ENCODE measurements at places on chromosomes 6 and 20. TPM values are rescaled to one million over a fixed set of nuclear protein-coding genes. Genes with fewer than 3 reads are reported as not detected.

The PRKN gene
- total RNA-seq = 0.60 TPM

The PLN gene
- not detected for total RNA-seq

The DPM1 gene
- total RNA-seq = 38.7 TPM

The CPNE5 gene
- 32.1 TPM for total RNA-seq

The ID4 gene
- not detected for total RNA-seq

The TUBB1 gene
- not detected for total RNA-seq

The HSPA12B gene
- total RNA-seq = 6.6 TPM

The CENPB gene
- 90.3 TPM for total RNA-seq

The ANKRD6 gene
- 9.6 TPM for total RNA-seq

The SNX5 gene
- 109 TPM for total RNA-seq

The TBXT gene
- not detected for total RNA-seq

The RAB44 gene
- total RNA-seq = 0.11 TPM

The PAK5 gene
- total RNA-seq = not detected

The MYBL2 gene
- total RNA-seq = 107 TPM

The VWA7 gene
- 0.25 TPM for total RNA-seq

The PTCHD4 gene
- 1.9 TPM for total RNA-seq

The CABLES2 gene
- total RNA-seq = 9.9 TPM

The TOX2 gene
- 25.7 TPM for total RNA-seq

The WFDC5 gene
- not detected for total RNA-seq

The PRSS16 gene
- total RNA-seq = not detected

The ADIG gene
- total RNA-seq = not detected

The ARHGAP40 gene
- total RNA-seq = 0.12 TPM

The GTSF1L gene
- not detected for total RNA-seq

The PPP1R16B gene
- 68.1 TPM for total RNA-seq

The PARD6B gene
- 0.07 TPM for total RNA-seq

The MCHR2 gene
- total RNA-seq = not detected

The MAS1 gene
- not detected for total RNA-seq

The KHDC1L gene
- not detected for total RNA-seq

The IP6K3 gene
- total RNA-seq = not detected

The KIF3B gene
- 25.1 TPM for total RNA-seq

The CHD6 gene
- 33.7 TPM for total RNA-seq

The AMD1 gene
- 44.2 TPM for total RNA-seq

The SLC22A7 gene
- not detected for total RNA-seq

The EGFL8 gene
- 13.6 TPM for total RNA-seq

All from endothelial cell of umbilical vein (primary cell).